ENCODE measurements at places on chromosomes 2 and 18.

DNA sequence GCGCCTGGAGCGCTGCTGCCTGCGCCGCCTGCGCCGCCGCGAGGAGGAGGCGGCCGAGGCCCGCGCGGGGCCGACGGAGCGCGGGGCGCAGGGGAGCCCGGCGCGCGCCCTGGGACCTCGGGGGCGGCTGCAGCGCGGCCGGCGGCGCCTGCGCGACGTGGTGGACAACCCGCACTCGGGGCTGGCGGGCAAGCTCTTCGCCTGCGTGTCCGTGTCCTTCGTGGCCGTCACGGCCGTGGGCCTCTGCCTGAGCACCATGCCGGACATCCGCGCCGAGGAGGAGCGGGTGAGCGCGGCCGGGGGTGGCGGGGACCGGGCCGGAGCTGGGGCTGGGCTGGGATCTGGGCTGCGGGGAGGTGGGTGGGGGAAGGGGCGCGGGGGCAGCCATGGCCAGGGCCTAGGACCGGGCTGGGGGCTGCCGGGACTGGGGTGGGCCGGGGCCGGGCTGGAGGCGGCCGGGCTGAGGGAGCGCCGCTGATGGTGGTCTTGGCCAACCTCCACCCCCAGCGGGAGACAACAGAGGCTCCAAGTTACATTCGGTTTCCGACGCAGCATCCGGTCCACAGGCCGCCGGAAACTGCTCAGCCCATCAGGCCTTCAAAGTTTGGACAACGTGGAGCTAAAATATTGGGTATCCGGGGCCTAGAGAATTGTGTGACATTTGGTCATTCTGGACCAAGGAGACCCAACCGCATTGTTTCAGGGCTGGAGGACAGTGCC, 66.4 kb downstream of the KCNG2 start:
- DNase-seq, result no peak

- DNase-seq, result no peak
Observed at GRCh38 chr2:65700004-65700651, 267.7 kb upstream of the SPRED2 start.

- no peak for DNase-seq
Observed at GRCh38 chr18:9466846-9467245, 8.5 kb upstream of the RALBP1 start.

DNA sequence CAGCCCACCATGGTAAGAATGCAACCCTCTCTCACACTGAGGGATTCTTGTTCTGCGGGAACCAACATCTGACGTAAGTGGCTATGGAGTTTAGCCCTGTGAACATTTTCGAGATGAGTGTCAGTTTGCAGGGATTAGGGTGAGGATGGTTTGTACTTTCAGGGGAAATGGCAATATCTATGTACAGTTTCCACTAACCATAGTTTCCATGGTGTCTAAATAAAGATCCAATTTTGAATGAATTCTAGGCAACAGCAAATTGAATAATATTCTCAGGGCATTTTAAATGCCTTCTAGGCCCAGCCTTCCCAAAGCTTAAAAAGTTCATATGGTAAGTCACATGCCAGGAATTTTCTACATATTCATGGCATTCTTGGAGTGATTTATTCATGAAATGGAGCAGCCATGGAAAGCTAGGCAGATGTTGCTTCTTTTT, 105.4 kb upstream of the MMADHC start:
- DNase-seq, result no peak

GRCh38 chr2:230905448-230906421, 19.3 kb downstream of the GPR55 start:
- no peak for DNase-seq

Data from GM18507 (cell line).